GM23338 (cell line): ENCODE measurements at places on chromosomes 1 and 21.

GRCh38 chr1:227770812-227771211 is 35.6 kb downstream of the SNAP47 start:
- DNase-seq = no peak
- no peaks in the 10 kb centered on the region for H3K36me3 ChIP-seq
- no peaks in the 10 kb centered on the region for H3K4me1 ChIP-seq
- no peaks in the 10 kb centered on the region for H3K27me3 ChIP-seq

- no peak overlapping the region for H3K27ac ChIP-seq
- no peak overlapping the region for H3K4me3 ChIP-seq
- DNase-seq = no peak
- H3K36me3 ChIP-seq = no peaks in the 10 kb centered on the region
- no peaks in the 10 kb centered on the region for H3K27me3 ChIP-seq
Measured at GRCh38 chr21:15309721-15310120, 244.9 kb upstream of the NRIP1 start.

GRCh38 chr1:89771991-89772560 is 48.8 kb upstream of the LRRC8D start:
- H3K4me3 ChIP-seq = no peak overlapping the region
- no peak overlapping the region for H3K27ac ChIP-seq
- H3K4me1 ChIP-seq = no peaks in the 10 kb centered on the region
- DNase-seq = peak; percentile 28
- H3K36me3 ChIP-seq = no peaks in the 10 kb centered on the region

DNA sequence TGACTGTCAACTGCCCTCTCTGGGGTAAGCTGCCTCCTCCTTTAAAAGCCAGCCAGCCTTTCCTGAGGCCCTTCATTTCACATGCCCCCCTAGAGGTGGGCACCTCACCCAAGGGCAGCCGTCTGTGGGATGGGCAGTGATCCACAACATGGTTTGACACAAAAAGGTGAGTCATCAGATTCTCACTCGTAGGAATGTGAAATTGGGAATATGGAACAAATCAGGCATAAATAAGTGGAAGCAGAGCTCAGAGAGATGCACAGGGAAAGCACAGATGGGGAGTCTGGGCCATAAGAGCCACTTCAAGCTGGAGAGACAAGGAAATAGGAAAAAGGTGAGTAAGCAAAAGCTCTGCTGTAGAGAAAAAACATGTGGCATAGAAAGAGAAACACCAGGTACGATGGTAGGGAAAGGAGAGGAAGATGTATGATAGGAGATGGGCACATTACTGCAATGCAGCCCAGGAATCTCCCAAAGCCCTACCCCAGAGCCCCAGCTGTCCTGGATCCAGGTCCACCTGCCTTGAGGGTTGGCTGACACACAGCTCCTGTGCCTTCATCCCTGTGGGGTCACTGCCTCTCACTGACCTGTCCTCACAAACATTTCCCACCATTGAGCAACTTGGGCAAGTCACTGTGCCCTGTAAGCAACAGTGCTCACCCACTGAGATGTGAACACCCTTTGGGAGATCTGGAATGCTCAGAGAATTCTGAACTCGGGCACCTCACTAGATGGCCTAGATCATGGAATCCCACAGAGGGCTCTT is 86.6 kb downstream of the ASTN1 start:
- no peaks in the 10 kb centered on the region for H3K27me3 ChIP-seq
- no peaks in the 10 kb centered on the region for H3K4me1 ChIP-seq
- no peak overlapping the region for H3K4me3 ChIP-seq
- no peak overlapping the region for H3K27ac ChIP-seq

DNA sequence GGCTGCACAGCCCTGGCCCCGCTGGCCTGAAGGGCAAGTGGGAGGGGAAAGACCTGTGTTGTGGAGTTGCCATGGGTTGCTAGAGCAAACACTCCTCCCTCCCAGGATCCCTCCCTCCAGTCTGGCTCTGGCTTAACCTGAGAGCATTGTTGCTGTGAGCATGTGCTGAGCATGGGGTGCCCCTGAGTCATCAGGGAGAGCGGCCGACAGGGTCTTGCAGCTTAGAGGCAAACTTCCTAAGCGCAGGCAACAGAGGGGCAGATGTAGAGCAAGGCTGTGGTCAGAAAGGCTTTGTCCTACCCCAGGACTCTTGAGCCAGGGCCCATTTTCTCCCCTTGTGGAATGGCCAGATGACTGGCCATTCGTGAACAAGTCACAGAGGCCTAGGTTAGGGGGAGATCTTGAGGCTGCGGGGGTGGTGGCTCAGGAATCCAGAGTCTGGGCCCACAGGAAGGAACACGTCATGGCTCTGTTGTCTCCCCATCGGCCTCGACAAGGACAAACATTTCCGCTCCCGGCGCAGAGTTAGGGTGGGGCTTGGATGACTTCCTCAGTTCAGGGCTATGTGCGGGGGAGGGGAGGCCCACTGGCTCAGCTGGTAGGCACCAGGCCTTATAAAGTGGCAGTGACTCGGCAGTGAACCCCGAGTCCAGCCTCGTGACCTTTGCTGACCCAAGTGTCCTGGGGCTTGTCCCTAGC is 362 bp upstream of the DYNLT4 start:
- H3K4me1 ChIP-seq = peaks cover 32% of the 10 kb centered on the region
- peak overlapping the region; percentile 93 for H3K27ac ChIP-seq

DNA sequence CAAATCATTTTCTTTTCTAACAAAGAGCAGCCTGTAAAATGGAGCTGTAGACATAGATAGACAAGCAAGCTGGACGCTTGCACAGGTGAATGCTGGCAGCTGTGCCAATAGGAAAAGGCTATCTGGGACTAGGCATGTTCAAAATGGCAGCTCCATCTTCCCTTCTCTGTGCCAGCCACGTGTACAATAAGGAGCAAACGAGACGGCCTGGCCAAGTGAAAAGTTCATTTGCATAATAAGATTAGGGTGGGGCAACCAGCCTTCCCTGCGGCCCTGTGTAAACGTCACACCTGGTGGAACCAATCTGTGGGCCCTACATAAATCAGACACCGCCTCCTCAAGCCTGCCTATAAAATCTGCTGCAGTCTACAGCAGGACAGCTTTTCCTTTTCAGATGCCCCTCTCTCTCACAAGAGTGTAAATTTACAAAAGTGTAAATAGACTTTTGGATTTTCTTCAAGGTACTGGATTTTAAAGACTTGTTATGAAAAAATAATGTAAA is 16.6 kb upstream of the EDEM3 start:
- no peak for DNase-seq
- H3K36me3 ChIP-seq = no peaks in the 10 kb centered on the region
- H3K4me3 ChIP-seq = no peak overlapping the region
- no peak overlapping the region for H3K27ac ChIP-seq
- H3K4me1 ChIP-seq = peaks cover 8% of the 10 kb centered on the region; the same call in 1 of the 2 replicates
- no peaks in the 10 kb centered on the region for H3K27me3 ChIP-seq

DNA sequence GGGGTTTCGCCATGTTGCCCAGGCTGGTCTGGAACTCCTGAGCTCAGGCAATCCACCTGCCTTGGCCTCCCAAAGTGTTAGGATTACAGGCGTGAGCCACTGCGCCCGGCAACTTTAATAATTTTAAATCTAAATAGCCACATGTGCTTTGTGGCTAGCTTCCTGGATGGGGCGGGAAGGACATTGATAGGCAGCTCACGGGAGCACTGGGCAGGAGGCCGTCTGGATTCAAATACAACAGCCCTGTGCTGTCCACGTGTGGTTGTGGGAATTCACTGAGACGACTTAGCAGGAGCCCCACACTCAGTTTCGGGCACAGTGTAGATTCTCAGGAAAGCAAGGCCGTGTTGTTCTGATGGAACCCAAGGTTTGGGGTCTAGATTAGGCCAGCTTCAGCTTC is 177.1 kb downstream of the ETS2 start:
- H3K36me3 ChIP-seq = no peaks in the 10 kb centered on the region
- no peaks in the 10 kb centered on the region for H3K27me3 ChIP-seq

- H3K4me1 ChIP-seq = peaks cover 25% of the 10 kb centered on the region
- no peak overlapping the region for H3K4me3 ChIP-seq
- H3K27ac ChIP-seq = no peak overlapping the region
- DNase-seq = no peak
Measured at GRCh38 chr1:216778737-216779136, 55.5 kb upstream of the ESRRG start.

- no peak for DNase-seq
- H3K27me3 ChIP-seq = no peaks in the 10 kb centered on the region
- H3K36me3 ChIP-seq = no peaks in the 10 kb centered on the region
- H3K4me1 ChIP-seq = no peaks in the 10 kb centered on the region
Measured at GRCh38 chr1:8097077-8097799, 71.1 kb upstream of the ERRFI1 start.

DNA sequence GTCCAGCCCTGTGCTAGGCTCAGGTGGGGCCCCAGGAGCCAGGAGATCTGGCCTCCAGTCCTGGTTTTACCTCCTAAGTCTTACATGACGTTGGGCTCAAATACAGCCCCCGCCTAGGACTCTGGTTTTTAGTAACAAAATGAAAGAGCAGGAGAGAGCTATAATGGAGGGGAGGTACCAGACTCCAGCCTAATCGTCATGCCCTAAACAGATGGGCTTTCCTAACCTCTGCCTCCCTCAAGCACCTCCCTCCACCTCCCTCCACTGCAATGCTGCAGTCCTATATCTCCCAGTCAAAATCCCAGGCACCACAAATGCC is 28.6 kb downstream of the TTC39A start:
- no peaks in the 10 kb centered on the region for H3K36me3 ChIP-seq
- no peak overlapping the region for H3K27ac ChIP-seq
- DNase-seq = no peak

GRCh38 chr1:24138476-24139221 is 4.3 kb downstream of the IL22RA1 start:
- no peak overlapping the region for H3K27ac ChIP-seq
- no peak for DNase-seq
- H3K4me1 ChIP-seq = no peaks in the 10 kb centered on the region
- no peak overlapping the region for H3K4me3 ChIP-seq
- H3K27me3 ChIP-seq = no peaks in the 10 kb centered on the region

- no peak for DNase-seq
- H3K27ac ChIP-seq = no peak overlapping the region
- H3K4me1 ChIP-seq = peaks cover 14% of the 10 kb centered on the region
- no peaks in the 10 kb centered on the region for H3K36me3 ChIP-seq
- no peak overlapping the region for H3K4me3 ChIP-seq
Measured at GRCh38 chr1:61265665-61266064, 183.3 kb downstream of the NFIA start.

- peak overlapping the region; percentile 55 for H3K4me3 ChIP-seq
- H3K36me3 ChIP-seq = 0 out of 2 replicates have a peak, but pooled peaks cover 6% of the 10 kb centered on the region
- DNase-seq = peak; percentile 74
- H3K27me3 ChIP-seq = peaks cover 73% of the 10 kb centered on the region
- no peak overlapping the region for H3K27ac ChIP-seq
Measured at GRCh38 chr1:941588-942383, 17.3 kb downstream of the NOC2L start.

GRCh38 chr1:226378071-226378470 is 29.8 kb downstream of the PARP1 start:
- peaks cover 73% of the 10 kb centered on the region for H3K36me3 ChIP-seq
- H3K27ac ChIP-seq = no peak overlapping the region
- no peak for DNase-seq
- no peaks in the 10 kb centered on the region for H3K27me3 ChIP-seq
- H3K4me3 ChIP-seq = no peak overlapping the region

DNA sequence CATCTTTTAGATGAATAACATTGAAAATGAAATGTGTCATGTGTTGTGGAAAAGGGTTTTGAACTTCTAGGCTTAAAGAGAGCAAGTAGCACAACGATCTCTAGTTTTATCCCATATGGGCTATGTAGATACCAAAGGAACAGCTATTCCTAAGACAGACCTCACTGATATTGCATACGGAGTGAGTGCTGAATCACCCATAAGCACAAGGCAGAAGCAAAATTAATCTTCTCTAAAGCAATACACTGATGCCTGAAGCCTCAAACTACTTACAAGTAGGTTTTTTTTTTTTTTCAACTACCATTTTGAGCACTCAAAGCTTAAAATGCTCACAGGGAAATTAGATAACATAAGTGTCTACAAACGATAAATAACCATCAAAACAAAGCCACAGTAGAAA is 5.0 kb upstream of the KMO start:
- no peak overlapping the region for H3K27ac ChIP-seq
- no peak overlapping the region for H3K4me3 ChIP-seq
- no peaks in the 10 kb centered on the region for H3K27me3 ChIP-seq
- H3K36me3 ChIP-seq = no peaks in the 10 kb centered on the region
- no peak for DNase-seq

DNA sequence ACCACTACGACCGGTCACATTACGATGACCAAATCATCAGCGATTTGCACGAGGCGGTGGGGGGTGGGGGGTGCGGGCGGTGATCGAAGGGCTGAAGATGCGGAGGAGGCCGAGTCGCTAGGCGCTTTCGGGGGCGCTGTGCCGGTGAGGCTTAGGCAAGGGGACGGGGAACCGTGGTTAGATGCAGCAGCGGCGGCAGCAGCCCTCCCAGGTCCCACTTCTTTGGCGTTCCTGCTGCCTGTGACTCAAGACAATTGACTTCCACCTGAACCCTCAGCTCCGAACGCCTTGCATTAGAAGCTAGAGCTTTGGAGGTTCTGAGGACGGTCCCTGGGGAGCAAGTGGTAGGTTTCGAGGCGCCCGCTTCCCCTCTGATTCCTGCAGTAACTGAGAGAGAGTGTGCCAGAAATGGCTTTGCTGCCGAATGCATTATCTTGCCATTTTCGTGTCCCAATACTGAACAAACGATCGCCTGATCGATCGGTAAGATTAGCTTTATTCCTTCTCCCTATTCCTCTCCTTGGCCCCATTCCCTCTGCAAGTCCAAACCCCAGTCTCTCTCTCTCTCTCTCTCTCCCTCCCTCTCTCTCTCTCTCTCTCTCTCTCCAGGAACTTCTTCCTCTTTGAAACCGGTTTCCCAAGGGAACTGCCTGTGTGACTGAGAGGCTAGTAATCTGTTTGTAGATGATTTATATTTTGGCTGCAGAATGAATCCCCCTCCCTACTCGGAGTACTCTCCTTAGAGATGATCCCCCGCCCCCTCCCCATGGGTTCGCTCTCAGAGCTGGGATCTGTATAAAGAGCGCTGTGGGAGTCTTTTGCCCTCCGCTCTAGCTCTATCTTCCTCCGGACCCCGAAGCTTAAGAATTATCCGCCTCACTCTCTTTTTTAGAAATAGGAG is 735 bp upstream of the BRINP3 start:
- peak; percentile 84 for DNase-seq
- H3K27ac ChIP-seq = no peak overlapping the region
- no peaks in the 10 kb centered on the region for H3K36me3 ChIP-seq
- peaks cover 37% of the 10 kb centered on the region for H3K4me1 ChIP-seq
- peaks cover 53% of the 10 kb centered on the region for H3K27me3 ChIP-seq
- H3K4me3 ChIP-seq = peak overlapping the region; percentile 59

DNA sequence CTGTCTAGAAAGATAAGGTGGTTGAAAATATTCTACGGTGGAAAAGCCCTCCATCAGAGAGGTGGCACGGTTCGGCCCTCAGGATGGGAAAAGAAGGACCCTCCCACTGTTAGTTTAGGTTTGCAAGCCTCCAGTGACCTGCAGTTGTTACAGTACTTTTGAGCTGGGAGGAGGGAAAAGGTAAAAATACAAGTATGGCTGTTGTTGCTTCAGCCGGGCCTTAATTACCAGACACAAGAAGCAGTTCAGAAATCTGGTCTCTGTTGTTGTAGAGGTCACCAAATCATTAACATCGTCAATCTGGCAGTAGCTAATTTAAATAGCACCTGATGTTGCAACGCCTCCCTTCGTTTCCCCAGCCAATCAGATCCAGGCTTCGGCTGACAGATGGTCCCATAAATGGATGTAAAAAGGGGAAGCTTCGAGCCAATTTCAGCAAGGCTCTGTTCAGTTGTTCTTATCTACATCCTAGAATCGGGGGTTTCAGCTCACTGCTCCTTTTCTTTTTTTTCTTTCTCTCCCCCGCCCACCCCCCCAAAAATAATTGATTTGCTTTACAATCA is at the start of gene ELAVL4:
Gene ELAVL4 (plus strand): TSS at position 424 of the 563 bp plus-strand sequence. CDS start 270 bp downstream, outside the sequence.
- H3K27me3 ChIP-seq = no peaks in the 10 kb centered on the region
- H3K27ac ChIP-seq = no peak within 1 kb of the TSS
- H3K36me3 ChIP-seq = no peaks in the 10 kb centered on the region
- peaks cover 34% of the 10 kb centered on the region for H3K4me1 ChIP-seq
